ENCODE measurements at places on chromosomes 3 and 15. TPM values are rescaled to one million over a fixed set of nuclear protein-coding genes. Genes with fewer than 3 reads are reported as not detected.

ABCF3 gene
- total RNA-seq: 38.2 TPM

GOLGA6A gene
- total RNA-seq: not detected

IL17RE gene
- total RNA-seq: 13.9 TPM

RHCG gene
- total RNA-seq: not detected

OR5AC2 gene
- not detected for total RNA-seq

CFAP100 gene
- not detected for total RNA-seq

ADAMTSL3 gene
- total RNA-seq: 0.37 TPM

KCNMB2 gene
- total RNA-seq: not detected

AP3B2 gene
- under 0.01 TPM for total RNA-seq

SNTN gene
- not detected for total RNA-seq

AGBL1 gene
- total RNA-seq: not detected

CCR9 gene
- not detected for total RNA-seq

GABRB3 gene
- total RNA-seq: 0.59 TPM

GNAT1 gene
- total RNA-seq: not detected

TMEM40 gene
- not detected for total RNA-seq

SH2D7 gene
- total RNA-seq: not detected

CLDN11 gene
- 792 TPM for total RNA-seq

FMN1 gene
- 0.59 TPM for total RNA-seq

CPLX3 gene
- not detected for total RNA-seq

GRK7 gene
- total RNA-seq: not detected

CCDC9B gene
- 2.9 TPM for total RNA-seq

SENP2 gene
- total RNA-seq: 18.4 TPM

GOLGA6D gene
- total RNA-seq: not detected

GNB4 gene
- total RNA-seq: 83.7 TPM

Measured in subcutaneous preadipocyte (primary cell).